NCI-H345 (cell line): ENCODE measurements at places on chromosomes 1 and 21.

GRCh38 chr1:196951711-196952394, 8.3 kb downstream of the CFHR2 start:
- no peak for DNase-seq

- no peak for DNase-seq
These were observed 14.1 kb upstream of the WNT9A start for GRCh38 chr1:227961651-227962466.

GRCh38 chr1:190102757-190103326, 374.8 kb downstream of the BRINP3 start:
- DNase-seq = no peak

GRCh38 chr1:228343191-228343661, 63.4 kb downstream of the TRIM11 start:
- DNase-seq = no peak

DNA sequence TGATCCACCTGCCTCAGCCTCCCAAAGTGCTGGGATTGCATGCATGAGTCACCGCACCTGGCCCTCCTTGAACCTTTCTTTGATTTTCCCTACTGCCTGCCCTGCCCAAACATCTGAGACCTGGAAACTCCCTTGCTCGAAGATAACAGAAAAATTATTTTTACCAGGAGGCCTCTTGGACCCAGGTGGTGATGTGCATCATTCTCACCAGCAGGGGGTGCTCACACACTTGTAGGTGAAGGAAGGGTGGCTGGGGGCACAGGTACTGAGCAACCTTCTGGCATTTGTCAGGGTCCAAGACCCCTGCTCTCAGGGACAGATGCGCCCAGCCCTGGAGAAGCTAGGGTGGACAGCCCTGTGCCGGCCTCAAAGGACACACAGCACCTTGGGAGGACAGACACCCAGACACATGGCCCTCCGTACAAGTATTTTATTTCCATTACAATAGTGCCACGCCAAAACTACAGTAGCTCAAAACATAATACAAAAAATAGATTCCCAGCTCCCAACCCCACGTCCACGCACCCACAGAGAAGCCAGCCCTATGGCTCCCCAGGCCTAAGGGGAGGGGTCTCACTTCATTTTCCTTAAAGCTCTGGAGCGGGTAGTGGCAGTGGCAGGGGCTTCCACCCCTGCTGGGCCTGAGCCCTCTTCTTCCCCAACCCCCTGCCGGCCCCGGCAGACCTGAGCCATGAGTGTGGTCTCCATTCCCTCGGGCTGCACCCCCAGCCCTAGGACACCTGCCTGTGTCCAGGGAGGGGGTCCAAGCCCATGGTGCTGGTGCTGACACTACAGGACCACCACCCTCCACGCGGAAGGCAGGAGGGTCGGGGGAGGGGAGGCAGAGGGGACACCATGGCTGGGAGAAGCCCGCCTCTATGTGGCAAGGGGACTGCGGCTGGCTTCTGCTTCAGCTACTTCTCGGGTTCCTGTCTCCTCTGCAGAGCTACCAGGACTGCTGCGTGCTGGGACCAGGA, 40.4 kb upstream of the EIF4G3 start:
- DNase-seq = peak; percentile 7

DNA sequence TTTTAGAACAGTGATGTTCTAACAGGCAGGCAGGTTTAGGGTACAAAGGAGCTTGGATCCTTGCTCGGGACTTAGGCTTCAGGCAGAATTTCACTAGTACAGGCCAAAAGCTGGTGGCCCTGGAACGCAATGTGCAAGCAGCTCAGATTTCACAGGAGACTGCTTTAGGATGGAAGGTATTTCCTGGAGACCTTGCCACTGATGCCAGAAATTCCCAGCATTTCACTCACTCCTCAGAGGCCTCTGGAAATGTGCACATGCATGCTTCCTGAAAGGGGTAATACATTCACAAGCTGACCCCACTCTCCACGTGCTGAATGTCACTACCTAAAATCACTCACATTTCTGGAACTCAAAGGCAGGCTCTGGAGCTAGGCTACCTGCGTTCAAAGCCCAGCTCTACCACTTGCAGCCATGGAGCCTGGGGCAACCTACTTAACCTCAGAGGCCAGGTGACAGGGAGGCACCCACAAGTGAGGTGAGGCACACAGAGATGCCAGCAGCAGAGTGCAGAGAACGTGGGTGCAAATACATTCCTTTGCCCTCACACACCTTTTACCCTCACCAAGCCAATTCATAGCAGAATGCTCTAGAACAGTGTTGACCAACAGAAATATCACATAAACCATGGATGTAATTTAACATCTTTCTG, 56.5 kb downstream of the CDC7 start:
- DNase-seq = no peak

- no peak for DNase-seq
These were observed 16.3 kb downstream of the AGMAT start for GRCh38 chr1:15568387-15569073.

DNA sequence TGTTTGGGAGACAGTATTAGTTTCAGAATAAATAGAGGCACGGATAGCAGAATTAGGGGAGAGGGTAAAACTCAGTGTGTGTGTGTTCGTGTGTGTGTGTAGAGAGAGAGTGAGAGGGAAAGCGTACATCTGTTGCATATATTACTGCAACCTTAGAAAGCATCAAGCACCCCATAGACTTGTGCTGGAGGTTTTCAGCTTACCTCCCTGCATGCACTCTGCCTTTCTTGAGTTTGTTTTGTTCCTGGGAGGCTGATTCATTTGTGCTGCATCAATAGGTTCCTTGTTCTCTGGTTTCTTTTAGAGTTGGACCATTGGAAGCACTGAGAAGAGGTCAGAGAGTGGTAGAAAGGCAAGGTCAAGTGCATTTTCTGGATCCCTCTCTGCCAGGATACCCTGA, 104.4 kb upstream of the KCNK1 start:
- no peak for DNase-seq
